Stimulated activated CD4-positive, alpha-beta T cell treated with anti-CD3 and anti-CD28 coated beads, Interleukin-4, amount 100 ng/mL, for 1 hour (primary cell): ENCODE measurements at places on chromosomes 11 and 22.
A peak's percentile ranks its signal among the peaks of the same experiment; 100 is the strongest.

GRCh38 chr22:46058091-46058420 is 81.1 kb upstream of the WNT7B start:
- DNase-seq, result peak; percentile 23

DNA sequence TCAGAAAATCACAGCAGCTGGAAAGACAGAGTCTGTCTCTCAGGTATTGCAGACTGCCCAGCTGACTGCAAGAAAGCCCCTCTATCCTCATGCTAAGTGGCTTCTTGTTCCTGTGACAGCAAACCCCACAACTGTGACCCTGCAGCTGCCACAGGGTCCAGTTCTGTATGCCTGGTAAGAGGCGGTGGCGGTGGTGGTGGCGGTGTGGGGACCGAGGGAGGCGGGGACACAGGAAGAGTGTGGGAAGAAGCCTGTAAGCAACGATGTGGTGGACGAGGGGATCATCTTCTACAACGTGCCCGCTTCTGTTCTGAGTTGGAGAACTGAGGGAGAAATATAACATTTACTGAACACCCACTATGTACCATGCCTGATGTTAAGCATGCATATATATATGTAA is 112.4 kb downstream of the TENM4 start:
- DNase-seq, result no peak

DNA sequence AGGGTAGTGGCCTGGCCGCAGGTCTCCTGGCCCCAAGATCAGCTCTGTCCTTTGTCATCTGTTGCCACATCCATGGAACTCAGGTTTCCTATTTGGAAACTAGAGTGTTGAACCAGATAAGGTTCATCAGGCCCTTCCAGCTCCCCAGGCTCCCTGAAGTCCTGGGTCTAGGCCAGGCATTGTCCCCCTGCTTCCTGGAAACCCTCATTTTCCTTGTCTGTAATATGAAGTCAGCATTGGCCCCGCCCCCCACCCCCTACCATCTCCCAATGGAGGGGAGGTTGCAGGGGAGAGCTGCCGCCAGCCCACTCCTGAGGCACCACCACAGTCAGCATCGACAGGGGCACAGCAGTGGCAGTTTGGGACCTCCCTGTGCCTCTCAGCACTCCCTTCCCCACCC is 9.0 kb upstream of the MS4A10 start:
- DNase-seq, result no peak

GRCh38 chr22:47631571-47632102 is 869.2 kb downstream of the TBC1D22A start:
- DNase-seq, result no peak

- no peak for DNase-seq
Observed at GRCh38 chr11:95760941-95761340, 28.6 kb downstream of the FAM76B start.

DNA sequence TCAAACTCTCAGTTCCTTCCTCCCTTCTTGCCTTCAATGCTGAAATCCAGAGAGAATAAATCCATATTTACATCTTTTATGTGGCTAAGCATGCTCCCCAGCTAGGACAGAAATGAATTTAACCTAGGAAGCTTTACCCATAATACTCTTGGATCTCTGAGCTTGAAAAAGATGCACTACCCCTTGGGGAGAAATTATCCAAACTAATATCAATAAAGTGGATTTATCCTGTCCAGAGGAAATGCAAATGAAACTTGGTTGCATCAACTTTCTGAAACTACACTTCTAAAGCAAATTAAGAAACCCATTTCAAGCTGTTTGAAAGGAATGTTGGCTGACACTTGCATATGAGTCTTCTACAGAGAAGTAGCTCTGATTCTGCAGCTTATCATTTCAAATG is 347.9 kb downstream of the TTC28 start:
- no peak for DNase-seq

DNA sequence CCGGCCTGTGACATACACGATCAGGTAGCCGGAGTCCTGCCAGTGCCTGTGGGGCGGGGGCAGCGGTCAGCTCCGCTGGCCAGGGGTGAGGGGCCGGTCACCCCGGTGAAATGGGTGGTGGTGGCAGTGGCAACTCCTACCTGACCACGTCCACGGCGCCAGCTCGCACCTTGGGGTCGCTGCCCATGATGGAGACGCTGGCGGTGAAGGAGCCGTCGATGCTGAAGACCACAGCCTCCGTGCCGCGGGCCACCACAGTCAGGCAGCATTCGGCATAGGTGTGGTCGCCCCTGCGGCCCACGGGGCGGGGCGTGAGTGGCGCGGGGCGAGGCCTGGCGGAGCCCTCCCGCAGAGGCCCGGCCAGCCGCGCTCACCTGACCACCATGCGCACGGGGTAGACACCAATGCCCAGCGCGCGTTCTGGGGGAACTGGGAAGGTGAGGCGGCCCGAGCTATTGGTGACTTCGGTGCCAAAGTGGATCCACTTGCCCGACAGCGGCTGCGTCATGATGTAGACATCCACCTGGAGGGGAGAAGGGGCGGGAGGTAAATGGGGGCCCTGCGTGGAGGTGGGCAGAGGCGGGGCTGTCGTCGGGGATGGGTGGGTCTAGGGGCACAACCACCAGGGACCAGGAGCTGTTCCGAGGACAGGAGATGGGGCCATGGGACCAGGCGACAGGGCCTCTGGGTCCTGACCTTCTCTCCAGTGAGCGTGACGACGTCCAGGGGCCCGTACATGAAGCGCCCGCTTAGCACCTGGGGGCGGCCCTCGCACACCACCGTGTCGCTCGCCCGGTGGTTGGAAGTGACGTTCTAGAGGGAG is 10.9 kb downstream of the AIP start:
- DNase-seq, result no peak

GRCh38 chr22:27754247-27754887 is 47.2 kb downstream of the MN1 start:
- DNase-seq, result no peak

DNA sequence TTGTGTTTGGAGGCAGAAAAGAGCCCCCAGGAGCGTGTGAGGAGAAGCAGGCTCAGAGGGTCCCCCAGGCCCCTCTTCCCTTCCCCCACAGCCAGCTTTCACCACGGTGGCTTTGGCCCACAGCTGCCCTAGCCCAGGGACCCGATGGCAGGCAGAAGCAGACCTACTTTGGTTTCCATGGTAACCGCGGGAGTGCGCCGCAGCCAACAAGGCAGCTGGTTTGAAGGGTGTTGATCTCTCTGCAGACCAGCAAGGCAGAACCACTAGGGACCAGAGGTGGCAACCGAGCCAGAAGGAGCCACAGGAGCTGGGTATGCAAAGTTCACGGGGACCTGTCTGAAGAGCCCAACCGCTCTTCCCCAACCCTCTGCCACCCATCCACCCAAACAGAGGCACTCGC is 69.4 kb downstream of the BUD13 start:
- no peak for DNase-seq

- no peak for DNase-seq
Observed at GRCh38 chr11:86809561-86809960, 9.2 kb downstream of the PRSS23 start.

DNA sequence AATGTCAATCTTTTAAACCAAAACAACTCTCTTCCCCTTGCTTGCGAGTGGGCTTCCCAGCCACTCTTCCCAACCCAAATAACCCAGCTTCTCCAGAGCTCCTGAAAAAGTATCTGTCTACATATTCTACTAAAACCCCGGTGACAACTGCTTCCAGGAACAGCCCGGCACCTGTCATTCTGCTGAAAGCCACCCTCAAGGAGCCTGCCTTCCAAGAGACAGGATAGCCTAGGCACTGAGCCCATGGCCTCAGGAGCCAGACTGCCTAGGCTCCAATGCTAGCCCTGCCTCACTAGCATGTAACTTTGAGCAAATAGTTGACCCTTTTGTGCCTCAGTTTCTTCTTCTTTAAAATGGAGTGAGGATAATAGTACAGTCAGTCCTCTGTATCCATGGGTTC is 459.8 kb downstream of the SOX6 start:
- DNase-seq, result no peak

GRCh38 chr11:12729941-12730340 is 55.7 kb downstream of the TEAD1 start:
- no peak for DNase-seq

DNA sequence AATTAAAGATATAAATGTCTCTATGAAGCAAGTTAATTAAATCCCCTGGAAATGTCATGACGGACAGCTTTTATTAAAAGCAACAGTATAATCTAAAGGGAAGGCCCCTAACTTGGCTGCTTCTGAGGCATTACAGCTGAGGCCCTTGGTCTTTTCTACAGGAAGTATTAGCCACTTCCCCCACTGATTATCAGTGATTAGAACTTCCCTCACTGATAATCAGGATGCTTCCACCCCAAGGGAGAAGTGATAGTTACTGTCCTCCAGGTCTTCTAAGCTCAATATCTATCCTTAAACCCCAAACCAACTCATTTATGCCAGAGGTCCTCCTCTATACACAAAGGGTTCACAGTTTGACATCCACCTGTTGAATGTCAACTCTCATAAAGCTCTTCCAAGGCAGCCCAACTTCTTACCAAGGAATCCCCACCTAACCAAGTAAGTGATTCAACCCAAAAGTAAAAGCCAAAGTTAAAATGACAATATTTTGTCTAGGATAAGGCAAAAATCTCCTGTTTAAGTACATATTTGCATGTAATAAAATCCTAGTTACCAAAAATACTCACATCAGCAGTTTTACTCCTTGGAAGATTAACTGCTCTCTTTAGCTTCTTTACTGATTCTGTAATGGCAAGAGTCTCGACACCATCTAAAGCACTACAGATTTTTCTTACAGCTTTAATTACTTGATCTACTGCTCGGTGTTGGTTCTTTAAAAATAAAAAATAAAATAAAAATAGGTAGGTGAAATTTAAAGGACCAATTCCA is 58.6 kb upstream of the RPS13 start:
- DNase-seq, result no peak

DNA sequence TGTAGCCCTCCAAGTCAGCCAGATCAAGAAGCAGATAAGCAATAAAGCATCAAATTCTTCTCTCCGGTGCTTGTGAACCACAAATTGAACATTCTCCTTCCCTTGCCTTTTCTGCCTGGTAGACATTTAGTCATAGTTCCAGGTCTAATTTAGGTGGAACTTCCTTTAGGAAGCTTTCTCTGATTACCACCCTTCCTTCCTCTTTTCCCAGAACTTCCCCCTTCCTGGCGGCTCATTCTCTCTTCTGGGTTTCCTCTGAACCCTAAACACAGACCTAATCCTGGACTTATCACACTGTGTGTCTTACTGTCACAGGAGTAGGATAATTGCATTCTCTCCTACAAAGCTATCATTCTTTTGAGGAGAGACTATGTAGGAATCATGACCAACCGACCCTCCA is 61.9 kb downstream of the RCN1 start:
- DNase-seq, result no peak

DNA sequence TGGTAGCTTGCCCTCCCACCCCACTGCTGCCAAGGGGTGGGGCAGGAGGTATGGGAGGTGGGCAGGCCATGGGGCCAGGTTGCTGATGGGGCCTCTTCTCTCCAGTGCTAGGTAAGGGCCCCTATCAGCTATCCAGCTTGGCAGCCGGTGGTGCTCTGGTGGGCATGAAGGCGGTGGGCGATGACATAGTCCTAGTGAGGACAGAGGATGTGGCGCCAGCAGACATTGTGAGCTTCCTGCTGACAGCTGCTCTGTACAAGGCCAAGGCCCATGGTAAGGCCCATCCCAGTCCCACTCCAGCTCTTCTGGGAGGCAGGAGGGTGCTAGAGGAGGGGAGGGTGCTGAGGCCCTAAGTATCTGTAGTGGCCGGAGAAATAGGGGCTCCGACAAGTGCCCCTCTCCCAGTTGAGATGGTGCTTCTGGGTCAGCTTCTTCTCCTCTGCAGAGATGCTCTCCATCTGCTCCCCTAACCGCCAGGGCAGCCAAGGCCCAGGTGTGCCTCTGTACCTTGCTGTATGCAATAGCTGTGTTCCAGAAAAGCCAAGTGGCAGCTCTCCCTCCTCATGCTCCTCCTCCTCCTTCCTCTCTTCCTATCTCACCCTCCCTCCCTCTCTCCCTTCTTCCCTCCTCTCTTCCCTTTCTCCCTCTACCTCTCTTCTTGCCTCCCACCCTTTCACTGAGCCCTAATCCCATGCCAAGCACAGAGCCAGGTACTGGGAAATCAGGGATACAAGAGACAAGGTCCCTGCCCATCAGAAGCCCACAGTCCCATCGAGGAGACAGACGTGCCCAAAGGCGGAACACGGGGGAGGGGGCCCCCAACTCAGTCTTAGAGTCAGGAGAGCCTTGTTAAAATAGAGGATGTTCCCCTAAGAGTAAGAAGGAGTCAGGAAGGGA is 55.3 kb downstream of the OTOG start:
- DNase-seq, result no peak
